ENCODE measurements at places on chromosomes 16 and 17.

DNA sequence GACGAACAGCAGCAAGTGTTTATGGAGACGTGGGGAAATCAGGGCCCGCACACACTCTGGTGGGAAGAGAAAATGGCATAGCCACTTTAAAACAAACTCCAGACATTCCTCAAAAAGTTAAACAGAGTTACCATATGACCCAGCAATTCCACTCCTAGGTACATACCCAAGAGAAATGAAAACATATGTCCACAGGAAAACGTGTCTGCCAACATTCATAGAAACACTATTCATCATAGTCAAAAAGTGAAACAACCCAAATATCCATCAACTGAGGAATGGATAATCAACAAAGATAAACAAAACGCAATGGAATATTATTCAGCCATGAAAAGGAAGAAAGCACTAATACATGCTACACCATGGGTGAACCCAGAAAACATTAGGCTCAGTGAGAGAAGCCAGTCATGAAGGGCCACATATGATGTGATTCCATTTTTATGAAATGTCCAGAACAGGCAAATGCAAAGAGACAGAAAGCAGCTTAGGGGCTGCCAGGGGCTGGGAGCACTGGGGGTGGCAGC, 32.8 kb downstream of the ADCY9 start:
- no peak for DNase-seq

GRCh38 chr16:7834771-7835431, 502.3 kb downstream of the RBFOX1 start:
- DNase-seq = no peak

GRCh38 chr16:11498683-11499082, 88.0 kb downstream of the LITAF start:
- DNase-seq = no peak

DNA sequence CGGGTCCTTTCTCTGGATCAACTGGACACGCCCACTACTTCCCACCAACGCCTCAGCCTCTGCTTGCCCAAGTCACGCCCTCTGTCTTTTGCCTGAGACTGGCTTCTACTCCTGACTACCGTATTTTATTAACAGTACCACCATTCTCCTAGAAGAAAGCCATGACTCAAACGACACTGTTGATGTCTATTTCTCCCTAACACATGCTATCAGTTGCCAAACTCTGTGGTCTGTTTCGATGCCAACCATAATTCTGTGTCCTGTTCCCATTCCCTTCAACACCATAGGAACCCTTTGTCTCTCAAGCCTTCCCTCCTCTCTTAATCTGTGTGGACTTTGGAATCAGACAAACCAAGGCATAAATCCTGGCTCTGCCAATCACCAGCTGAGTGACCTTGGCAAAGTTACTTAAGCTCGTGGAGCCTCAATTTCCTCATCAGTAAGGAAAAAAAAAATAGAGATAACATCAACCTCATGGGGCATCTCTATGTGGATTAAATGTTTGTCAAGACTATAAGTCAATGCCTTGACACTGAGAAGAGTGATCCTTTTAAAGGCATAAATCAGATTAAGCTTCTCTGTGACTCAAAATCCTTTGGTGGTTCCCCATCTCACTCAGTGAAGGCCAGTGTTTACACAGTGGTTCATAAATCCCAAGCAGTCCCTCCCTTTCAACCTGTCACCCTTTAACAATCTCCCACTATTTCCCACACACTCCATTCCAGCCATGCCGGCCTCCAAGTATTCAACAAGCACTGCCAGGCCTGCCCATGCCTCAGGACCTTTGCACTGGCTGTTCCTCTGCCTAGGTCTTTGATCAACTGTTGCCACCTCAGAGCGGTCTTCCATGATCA, 45.6 kb downstream of the ERN1 start:
- DNase-seq = no peak
